Fibroblast of lung (primary cell): ENCODE measurements at places on chromosomes 6 and 20. TPM values are rescaled to one million over a fixed set of nuclear protein-coding genes. Genes with fewer than 3 reads are reported as not detected.

The NFATC2 gene
- under 0.01 and 0.50 TPM in 2 replicates for total RNA-seq

The NELFE gene
- 85.5 and 111 TPM in 2 replicates for total RNA-seq

The SLC22A2 gene
- not detected in 2 replicates for total RNA-seq

The HLA-DOA gene
- total RNA-seq = not detected in 2 replicates

The MRAP2 gene
- total RNA-seq = under 0.01 and 0.17 TPM in 2 replicates

The GZF1 gene
- total RNA-seq = 21.5 and 28.0 TPM in 2 replicates

The PLA2G7 gene
- total RNA-seq = under 0.01 TPM in 1 of 2 replicates, not detected in the other

The RFX6 gene
- not detected in 2 replicates for total RNA-seq

The GPLD1 gene
- under 0.01 TPM in 2 replicates for total RNA-seq

The DDO gene
- 8.7 and 12.2 TPM in 2 replicates for total RNA-seq

The RUNX2 gene
- 2.1 and 4.5 TPM in 2 replicates for total RNA-seq

The COX4I2 gene
- not detected in 2 replicates for total RNA-seq

The APOBEC2 gene
- total RNA-seq = not detected in 2 replicates

The TRIM15 gene
- not detected in 2 replicates for total RNA-seq

The TMEM244 gene
- not detected in 2 replicates for total RNA-seq

The SASH1 gene
- total RNA-seq = 21.3 and 38.6 TPM in 2 replicates

The CDSN gene
- not detected in 2 replicates for total RNA-seq

The CD93 gene
- under 0.01 TPM in 1 of 2 replicates, not detected in the other for total RNA-seq

The HLA-G gene
- total RNA-seq = not detected in 2 replicates

The C6orf118 gene
- total RNA-seq = not detected in 2 replicates

The SLPI gene
- 0.17 and 0.77 TPM in 2 replicates for total RNA-seq

The ACTL10 gene
- total RNA-seq = 1.8 and 2.0 TPM in 2 replicates

The LTB gene
- total RNA-seq = not detected in 2 replicates

The RBPJL gene
- not detected in 2 replicates for total RNA-seq

The DLL1 gene
- total RNA-seq = 5.6 and 12.4 TPM in 2 replicates

The NT5DC1 gene
- total RNA-seq = 5.6 and 8.1 TPM in 2 replicates

The NOX3 gene
- total RNA-seq = not detected in 2 replicates

The QRSL1 gene
- 13.6 and 15.2 TPM in 2 replicates for total RNA-seq

The PRND gene
- total RNA-seq = not detected in 2 replicates

The LAMA4 gene
- total RNA-seq = 494 and 636 TPM in 2 replicates

The NTSR1 gene
- total RNA-seq = under 0.01 and 0.33 TPM in 2 replicates

The SLC22A23 gene
- total RNA-seq = 3.0 and 5.1 TPM in 2 replicates

The OPRM1 gene
- total RNA-seq = not detected in 2 replicates

The PRL gene
- total RNA-seq = not detected in 2 replicates

The ULBP3 gene
- total RNA-seq = 6.2 and 10.2 TPM in 2 replicates

The ANKRD6 gene
- total RNA-seq = 2.3 and 3.6 TPM in 2 replicates

The C6orf141 gene
- 0.33 and 0.77 TPM in 2 replicates for total RNA-seq

The MAFB gene
- 3.0 and 7.7 TPM in 2 replicates for total RNA-seq

The AVP gene
- total RNA-seq = not detected in 2 replicates

The IRF4 gene
- total RNA-seq = under 0.01 TPM in 2 replicates

The HFE gene
- 6.4 and 18.3 TPM in 2 replicates for total RNA-seq

The TBPL1 gene
- 15.4 and 18.8 TPM in 2 replicates for total RNA-seq

The CCN2 gene
- 20.5 and 22.8 TPM in 2 replicates for total RNA-seq

The TDRD6 gene
- 0.26 and 0.33 TPM in 2 replicates for total RNA-seq

The NEU1 gene
- 100 and 109 TPM in 2 replicates for total RNA-seq

The MYH7B gene
- 0.26 and 0.33 TPM in 2 replicates for total RNA-seq

The TINAG gene
- not detected in 2 replicates for total RNA-seq

The ZBTB46 gene
- total RNA-seq = 2.8 and 4.5 TPM in 2 replicates

The SLC35F1 gene
- under 0.01 and 0.17 TPM in 2 replicates for total RNA-seq

The PNLDC1 gene
- total RNA-seq = not detected in 2 replicates

The PTCHD4 gene
- total RNA-seq = 4.4 and 5.8 TPM in 2 replicates

The PEDS1 gene
- 7.2 and 8.3 TPM in 2 replicates for total RNA-seq

The KIF13A gene
- 65.0 and 114 TPM in 2 replicates for total RNA-seq

The CPXM1 gene
- 0.50 and 10.3 TPM in 2 replicates for total RNA-seq

The PPP1R3G gene
- total RNA-seq = 2.1 and 3.3 TPM in 2 replicates

The RPP21 gene
- 30.2 and 34.7 TPM in 2 replicates for total RNA-seq

The USP49 gene
- 1.8 and 2.3 TPM in 2 replicates for total RNA-seq

The ULBP2 gene
- 1.0 and 1.8 TPM in 2 replicates for total RNA-seq

The GSTA3 gene
- not detected in 2 replicates for total RNA-seq
